ENCODE measurements at places on chromosomes 3 and 15.

GRCh38 chr3:127668906-127669305 lies 3.8 kb upstream of the ABTB1 start:
- no peak for DNase-seq

- no peak for DNase-seq
Observed at GRCh38 chr15:91821458-91821857, 32.0 kb upstream of the SLCO3A1 start.

GRCh38 chr3:76565496-76566210 lies 474.2 kb upstream of the ROBO2 start:
- no peak for DNase-seq

DNA sequence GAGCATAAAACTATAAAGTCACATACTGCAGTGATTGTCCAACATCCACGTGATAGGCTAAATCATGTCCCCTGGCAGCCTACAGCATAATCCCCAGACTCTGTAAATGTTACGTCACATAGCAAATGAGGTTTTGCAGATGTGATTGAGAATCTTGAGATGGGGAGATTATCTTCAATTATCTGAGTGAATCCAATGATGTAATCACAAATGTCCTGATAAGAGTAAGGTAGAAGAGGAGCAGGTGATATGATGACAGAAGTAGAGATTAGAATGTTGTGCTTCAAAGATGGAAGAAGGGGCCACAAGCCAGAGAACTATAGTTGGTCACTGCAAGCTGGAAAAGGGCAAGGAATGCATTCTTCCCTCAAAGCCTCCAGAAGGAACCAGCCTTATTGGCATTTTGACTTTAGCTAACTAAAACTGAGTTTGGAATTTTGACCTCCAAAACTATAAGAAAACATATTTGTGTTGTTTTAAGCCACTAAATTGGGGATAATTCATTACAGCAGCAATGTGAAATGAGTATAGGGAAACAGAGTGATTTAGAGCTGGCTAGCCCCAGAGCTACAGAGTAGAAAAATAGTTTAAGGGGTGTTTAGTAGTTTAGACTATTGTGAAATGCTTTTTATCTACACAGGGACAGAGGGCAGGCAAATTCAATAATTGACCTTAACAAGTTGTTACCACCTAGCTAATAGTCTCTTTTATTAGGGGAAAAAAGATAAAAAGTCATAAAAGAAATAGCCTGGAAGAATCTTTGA lies 15.2 kb downstream of the SLC2A2 start:
- no peak for DNase-seq

- no peak for DNase-seq
Observed at GRCh38 chr3:62436785-62437184, 63.4 kb upstream of the FEZF2 start.

DNA sequence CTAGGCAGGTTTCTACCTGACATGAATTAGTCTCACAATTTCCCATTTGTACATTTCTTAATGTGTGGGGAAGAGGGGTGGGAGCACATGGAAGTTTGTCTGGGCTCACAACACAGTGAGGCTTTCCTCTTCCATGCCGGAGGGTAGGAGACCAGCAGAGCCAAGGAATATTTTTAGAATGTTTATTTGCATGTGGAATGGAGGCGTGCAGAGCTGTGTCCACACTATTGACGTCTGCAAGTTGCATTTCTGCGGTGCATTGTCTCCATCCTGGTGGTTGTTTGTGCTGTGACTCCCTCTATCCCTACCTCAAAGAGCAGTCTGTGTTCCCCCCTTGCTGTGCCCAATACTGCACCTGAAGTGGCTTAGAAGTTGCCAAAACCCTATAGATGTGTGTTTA lies 103.1 kb upstream of the LRTM1 start:
- no peak for DNase-seq

DNA sequence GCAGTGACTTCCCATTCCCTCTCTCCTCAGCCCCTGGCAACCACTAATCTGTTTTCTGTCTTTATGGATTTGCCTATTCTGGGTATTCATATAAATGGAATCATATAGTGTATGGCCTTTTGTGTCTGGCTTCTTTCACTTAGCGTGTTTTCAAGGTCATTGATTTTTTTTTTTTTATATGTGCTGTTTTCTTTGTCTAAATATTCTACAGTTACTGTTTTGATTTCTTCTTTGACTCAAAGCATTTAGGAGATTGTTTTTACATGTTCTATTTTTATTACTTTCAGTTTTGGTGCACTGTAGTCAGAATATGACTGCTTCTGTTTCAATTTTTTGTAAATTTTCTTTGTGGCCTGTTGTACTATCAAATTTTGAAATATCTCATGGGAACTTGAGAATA lies 71.9 kb upstream of the RNU6-1 start:
- no peak for DNase-seq
